B cell (primary cell): ENCODE measurements at places on chromosomes 13 and 19.

DNA sequence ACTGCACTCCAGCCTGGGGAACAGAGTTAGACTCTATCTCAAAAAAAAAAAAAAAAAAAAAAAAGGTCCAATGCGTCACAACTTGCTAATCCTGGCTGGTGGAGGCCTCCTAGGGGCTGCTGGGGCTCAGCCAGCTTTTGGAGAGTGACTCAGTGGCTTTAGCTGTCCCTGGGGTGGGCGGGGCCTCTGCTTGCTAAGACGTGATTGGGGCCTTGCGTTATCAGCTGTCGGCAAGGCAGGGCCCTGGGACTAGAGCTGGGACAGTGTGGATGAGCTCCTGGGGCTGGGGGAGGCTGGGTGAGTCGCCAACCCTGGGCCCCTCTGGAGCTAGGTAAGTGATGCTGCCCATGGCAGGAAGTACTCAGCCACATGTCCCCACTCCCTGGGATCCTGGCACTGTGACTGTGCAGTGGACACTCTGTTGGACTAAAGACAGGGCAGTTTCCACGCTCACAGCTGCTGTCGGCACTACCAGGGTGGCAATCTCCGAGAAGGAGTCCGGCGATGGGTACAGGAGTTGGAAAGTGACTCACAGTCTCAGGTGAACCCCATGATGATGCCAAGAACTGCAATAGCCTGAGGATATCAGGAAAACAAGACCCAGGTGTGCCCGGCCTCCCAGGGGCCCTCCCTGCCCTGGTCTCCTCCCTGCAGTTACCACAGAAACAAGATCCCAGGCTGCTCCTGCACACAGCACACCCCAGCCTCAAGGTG, 32.2 kb downstream of the F2RL3 start:
- no peak for DNase-seq

DNA sequence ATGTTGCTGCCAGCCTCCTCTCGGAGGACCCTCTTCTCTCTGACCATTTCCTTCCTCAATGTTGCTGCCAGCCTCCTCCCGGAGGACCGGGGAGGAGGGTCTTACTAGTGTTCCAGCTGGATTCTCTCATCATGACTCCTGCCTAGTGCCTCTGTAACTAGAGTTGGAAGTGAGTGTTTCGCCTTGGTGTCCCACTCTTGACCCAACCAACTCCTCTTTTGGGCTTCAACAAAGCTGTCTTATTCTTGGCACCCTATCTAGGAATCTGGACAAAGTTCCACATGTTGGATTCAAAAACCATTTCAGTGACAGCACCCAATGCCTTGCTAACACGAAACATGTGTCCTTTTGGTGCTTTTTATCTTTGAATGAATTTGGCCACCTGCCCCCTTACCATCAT, 165.4 kb downstream of the GPC5 start:
- no peak for DNase-seq

GRCh38 chr19:41323430-41324125, 13.6 kb downstream of the CCDC97 start:
- peak; percentile 30 for DNase-seq

- DNase-seq, result no peak
These were observed 3.5 kb downstream of the MKNK2 start for GRCh38 chr19:2047449-2048103.

- DNase-seq, result peak; percentile 30
These were observed 1.2 kb upstream of the CCDC124 start for GRCh38 chr19:17931532-17932191.

GRCh38 chr19:3684817-3685410, 15.4 kb downstream of the PIP5K1C start:
- DNase-seq, result no peak

DNA sequence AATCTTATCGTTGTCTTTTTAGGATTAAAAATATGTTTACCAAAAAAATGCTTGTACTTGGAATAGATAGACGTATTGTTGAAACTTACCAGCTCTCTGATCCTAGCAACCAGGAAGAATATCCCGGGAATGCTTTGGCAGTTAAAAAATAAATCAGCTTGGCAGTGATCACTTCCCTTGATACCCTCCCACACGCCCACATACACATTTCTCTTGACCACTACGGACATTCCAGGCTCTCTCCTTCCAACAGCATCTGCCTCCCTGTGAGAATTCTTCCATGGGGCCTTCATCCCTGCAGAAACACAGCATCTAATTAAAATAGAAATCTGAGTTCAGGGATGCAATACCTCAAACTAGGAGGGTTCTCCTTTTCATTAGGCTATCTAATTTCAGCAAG, 57.9 kb downstream of the THSD1 start:
- no peak for DNase-seq

DNA sequence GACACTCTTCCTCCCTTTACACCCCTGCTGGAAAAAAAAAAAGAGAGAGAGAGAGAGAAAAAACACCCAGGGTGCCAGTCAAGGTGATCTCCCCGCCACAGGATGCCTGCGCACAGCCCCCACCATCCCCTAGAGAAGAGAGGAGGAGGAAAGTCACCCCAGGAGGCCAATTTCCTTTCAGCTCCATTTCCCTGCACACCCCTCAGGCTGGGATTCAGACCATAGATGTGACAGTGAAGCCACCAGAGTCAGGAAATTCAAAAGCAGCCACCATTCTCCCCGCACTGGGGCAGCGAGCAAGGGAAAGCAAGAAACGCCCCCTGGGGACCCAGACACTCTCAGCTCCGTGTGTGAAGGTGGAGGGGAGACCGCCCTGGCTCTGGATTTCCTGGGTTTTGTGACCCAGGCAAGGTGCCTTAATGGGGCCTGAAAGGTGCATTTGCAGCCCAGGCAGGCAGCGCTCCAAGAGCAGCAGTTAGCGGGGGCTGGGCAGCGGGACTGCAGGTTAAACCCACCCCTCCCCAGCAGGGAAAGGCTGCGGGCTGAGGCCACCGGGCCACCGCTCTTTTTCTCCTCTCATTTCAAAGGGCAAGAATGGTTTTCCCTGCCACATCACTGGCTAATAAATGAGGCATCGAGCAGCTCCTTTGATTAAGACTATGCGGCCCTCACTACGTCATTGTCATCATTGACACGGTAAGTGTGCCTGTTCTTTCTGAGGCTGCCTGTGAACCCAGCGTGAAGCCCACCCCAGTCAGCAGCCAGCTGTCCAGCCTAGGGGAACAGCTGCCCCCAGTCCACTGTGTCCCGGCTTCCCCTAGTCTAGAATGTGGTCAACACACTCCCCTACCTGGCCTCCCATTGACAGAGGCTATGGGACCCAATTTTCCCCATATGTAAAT, 83.8 kb upstream of the TM9SF2 start:
- no peak for DNase-seq

- no peak for DNase-seq
These were observed 1573.3 kb downstream of the PCDH9 start for GRCh38 chr13:65656740-65657329.

DNA sequence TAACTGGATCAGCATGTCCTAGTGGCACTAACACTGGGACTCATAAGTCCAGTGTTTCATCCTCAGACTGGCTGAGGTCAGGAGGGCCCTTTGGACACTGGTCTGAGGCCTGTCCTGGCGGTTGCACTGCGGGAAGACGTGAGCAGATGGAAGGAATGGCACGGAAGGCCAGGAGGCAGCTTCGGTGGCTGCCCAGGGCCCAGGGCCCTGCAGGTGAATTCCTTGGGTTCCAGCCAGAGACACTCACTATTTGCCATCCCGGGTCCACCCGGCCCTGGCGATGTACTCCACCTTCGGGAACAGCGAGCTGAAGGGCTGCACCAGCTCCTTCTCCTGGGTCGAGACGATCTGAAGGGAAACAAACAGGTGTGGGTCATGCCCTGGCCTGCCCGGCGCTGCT, 26.3 kb downstream of the DPP9 start:
- DNase-seq, result no peak

- DNase-seq, result no peak
These were observed 10.5 kb downstream of the CYTH2 start for GRCh38 chr19:48479686-48480085.

DNA sequence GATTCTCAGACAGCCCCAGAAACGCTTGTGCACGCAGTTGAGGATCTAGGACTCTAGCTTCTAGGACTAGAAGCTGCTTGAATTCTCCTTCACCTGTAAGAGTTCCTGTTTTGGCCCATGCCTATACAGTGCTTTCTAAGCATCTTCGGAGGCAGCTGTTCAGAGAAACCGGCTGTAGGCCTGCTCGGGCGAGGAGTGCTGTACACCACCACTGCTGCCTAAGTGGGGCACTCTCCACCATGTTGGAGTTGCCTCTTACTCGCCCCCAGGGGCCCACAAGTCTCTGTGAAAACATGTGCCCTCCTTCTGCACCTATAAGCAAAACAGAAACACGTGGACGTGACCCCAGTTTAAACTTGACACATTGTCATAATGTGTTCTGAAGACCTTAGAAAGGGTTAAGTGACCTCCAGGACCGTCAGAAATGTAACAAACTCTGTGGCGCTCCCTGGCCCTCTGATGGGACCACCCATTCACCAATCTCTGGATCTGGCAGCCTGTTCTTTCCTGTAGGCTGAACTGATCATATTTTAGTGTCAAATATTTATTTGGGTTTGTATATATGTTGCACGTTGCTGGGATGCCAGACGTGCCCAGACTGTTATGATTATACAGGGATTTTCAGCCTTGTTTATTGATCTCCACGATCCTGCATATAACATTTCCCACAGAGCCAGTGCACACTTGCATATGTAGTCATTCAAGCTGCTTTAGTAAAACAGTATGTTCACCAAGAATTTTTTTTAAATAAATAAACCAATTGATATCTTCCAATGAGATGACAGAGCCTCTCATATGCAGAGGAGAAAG, 60.8 kb downstream of the C13orf42 start:
- DNase-seq, result no peak

DNA sequence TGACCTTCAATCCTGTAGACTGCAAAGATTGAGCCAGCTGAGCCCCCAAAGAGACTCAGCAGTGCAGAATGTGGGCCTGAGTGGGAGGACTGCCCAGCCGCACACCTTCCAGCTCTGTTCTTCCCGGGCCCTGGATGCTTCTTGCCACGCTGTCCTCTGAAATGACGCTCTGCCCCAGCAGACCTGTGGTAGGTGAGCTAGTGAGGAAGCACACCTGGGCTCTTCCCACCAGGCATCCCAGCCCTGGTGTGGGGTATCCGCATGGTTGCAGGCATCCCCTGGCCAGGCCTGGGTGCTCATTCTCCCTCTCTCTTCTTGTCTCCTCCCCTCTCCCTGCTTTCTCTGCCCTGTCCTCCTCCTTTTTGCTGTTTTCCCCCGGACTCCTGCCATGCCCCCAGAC, 9.8 kb upstream of the MZF1 start:
- DNase-seq, result no peak

- DNase-seq, result no peak
These were observed 409 bp downstream of the FOSB start for GRCh38 chr19:45468159-45468651.

- no peak for DNase-seq
These were observed 7.9 kb upstream of the ELL start for GRCh38 chr19:18529782-18530181.

DNA sequence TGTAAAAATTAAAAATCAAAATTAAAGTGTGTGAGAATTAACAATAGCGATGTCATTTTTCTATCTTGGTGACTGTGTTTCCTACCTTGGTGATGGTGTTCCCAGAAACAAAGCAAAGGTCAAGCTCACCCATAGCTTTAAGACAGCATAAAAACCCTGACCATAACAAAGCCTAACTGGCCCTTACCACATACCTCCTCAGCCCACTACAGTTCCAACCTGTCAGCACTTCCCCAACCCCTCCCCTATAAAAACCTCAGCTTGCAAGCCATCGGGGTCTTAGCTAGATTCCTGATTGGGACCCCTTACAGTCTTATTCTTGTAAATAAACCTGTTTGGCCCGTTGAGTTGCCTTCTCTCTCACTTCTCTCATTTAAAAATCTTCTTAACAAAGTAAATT, 484.4 kb upstream of the PCDH20 start:
- no peak for DNase-seq

- no peak for DNase-seq
These were observed 143.5 kb downstream of the DCT start for GRCh38 chr13:94335761-94336526.

DNA sequence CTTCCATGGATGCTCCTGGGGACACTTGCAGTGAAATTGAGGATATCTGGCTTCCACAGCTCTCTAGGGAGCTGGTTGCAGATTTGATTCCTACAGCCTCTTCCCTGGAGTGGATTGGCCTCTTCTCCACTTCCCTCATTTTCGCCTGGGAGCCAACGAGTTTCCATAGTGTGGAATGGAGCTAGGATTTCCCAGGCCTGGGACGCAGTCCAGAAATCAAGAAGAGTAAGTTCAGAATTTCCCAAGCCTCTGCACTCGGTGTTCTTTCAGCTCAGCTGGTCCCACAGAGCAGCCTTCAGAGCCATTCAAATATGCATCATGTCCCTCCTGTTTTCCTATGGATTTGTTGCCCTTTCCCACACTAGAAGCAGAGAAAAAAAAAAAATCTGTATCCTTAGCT, 68.2 kb downstream of the RAP2A start:
- no peak for DNase-seq

DNA sequence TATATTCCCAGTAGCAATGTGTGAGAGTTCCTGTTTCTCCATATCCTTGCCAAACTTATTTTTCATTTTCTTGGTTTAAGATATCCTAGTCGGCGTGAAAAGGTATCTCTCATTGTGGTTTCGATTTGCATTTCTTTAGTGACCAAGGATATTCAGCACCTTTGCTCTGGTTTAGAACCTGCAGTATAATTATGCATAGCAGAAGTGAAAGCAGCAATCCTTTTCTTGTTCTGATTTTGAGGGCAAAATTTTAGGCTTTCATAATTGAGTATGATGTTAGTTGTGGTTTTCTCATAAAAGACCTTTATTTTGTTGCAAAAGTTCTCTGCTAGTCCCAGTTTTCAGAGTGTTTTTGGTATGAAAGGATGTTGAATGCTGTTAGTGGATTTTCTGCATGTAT, 491.0 kb downstream of the FGF9 start:
- peak; percentile 52 for DNase-seq

DNA sequence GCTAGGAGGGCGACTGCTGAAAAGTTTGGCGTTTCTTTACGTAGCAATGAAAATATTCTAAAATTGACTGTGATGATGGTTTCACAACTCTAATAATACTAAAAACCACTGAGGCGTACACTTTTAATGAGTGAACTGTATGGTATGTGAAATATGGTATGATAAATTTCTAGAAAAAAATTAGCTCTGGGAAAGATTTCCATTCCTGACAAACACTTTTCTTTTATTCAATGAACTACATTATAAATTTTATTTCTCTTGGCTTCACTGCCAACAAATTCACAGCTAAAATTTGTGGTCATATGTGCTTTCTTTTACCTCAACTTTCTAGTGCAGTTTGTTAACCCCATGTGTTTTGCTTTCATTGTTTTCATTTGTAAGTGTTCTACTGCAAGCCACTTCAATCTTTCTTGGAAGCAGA, 11.1 kb downstream of the ZC3H13 start:
- DNase-seq, result no peak

DNA sequence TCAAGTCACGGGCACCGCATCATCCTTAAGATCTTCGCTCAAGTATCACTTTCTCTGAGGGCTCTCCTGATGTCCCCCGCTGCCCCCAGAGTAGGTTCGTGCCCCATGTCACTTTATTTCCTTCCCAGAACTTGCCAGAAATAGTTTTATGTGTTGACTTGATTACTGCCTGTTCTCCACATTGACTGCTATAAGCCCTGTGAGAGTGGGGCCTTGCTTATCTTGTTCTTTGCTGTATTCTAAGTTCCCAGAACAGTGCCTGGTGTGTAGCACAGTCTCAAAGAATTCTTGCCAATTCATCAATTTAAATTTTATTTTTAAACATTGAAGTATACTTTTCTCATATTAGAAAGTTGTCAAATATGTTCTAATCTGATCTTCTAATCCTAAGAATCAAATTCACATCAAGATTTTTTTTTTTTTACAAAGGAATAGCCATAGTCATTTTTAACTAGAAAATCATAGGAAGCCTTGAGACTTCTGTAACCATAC, 32.1 kb upstream of the GPR183 start:
- no peak for DNase-seq

GRCh38 chr19:10379880-10380312, 476 bp downstream of the TYK2 start:
- DNase-seq, result no peak
